ENCODE measurements at places on chromosomes 4 and X. TPM values are rescaled to one million over a fixed set of nuclear protein-coding genes. Genes with fewer than 3 reads are reported as not detected.

The IL1RAPL1 gene
- 0.04 TPM for total RNA-seq

The WWC2 gene
- 14.9 TPM for total RNA-seq

The OR13H1 gene
- not detected for total RNA-seq

The RRH gene
- total RNA-seq: not detected

The DNAJB14 gene
- total RNA-seq: 20.1 TPM

The IL13RA2 gene
- not detected for total RNA-seq

All from A549 treated with CORT108297 at 1 μM for 4 hours (cell line).